ENCODE measurements at places on chromosomes 3 and 15.

DNA sequence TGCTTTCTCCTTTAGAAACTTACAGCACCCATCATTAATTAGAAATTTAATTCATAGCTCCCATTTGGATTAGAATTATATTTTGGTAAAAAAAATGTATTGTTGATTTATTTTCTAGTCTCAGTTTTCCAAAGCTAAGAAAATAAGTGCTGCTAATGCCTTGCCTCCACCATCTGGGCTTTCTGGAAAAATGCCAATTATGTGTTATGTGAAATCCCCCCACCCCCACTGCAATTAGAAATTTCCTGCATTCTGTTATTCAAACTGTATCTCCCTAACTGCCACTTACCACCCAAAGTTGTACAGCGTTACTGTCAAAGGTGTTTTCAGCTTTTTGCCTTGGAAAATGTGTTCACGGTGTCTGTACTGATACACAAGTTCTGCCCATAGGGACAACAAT is 617.2 kb upstream of the UBE2E2 start:
- DNase-seq = no peak

GRCh38 chr3:108127301-108127988 is 36.6 kb upstream of the CD47 start:
- peak; percentile 72 for DNase-seq

DNA sequence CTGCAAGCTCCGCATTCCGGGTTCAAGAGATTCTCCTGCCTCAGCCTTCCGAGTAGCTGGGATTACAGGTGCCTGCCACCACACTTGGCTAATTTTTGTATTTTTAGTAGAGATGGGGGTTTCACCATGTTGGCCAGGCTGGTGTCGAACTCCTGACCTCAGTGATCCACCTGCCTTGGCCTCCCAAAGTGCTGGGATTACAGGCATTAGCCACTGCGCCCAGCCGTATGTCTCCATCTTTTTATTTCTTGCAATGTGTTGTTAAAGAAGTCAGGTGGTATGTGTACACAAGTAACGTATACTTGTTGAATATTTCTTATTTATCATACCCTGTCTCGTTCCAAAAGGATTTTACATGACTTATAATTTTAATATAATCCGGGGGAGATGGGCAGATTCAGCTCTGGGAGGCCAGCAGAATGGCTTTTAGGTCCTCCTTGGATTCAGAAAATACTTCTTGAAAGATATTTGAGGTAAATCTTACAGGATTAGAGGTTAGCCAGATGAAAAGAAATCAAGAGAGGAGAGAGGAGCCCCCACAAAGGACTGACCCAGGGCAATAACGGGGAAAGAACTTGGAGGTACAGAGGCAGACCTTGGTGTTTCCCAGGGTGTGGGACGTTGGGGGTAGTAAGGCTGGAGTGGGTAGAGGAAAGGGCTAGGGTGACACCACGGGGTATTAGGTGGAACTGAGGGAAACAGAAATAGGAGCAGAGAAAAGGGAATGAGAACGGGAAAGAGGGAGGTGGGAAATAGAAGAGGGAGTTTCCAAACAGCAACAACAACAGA is 27.2 kb upstream of the MUC20 start:
- DNase-seq = no peak

DNA sequence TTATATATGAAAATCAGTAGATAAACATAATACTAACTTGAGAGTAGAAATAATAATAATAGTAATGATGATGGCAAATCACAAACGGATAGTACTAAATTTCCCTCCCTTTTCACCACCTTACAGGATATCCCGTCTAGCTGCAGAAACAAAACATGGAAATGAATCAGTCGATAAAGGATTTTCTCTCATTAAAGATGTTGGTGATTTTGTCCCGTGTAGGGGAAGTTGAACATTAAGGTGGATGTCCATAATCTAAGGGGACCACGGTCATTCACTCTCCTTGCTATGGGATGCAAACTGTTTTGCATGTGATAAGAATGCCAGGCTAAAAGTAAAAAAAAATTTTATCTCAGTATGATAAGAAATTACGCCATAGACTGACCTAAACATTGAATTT is 1027.7 kb upstream of the NR2F2 start:
- DNase-seq = no peak

DNA sequence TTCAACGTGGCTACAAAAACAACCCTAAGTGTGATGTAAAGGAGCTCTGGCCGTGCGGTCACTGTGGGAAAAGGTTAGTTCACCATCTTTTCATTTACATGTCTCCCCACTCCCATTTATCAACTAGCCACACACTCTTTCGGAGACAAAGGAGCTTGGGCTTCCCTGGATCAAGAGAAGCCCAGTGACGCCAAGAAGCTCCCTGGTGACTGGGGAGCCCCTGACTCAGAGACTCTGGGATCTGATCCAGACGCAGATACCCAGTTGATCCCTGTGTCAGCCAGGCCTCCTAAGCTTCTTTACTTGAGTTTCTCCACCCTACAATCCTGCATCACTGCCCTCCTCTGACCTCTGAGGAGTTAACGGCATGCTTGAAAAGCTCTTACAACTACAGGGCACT is 43.9 kb downstream of the HEG1 start:
- DNase-seq = no peak

GRCh38 chr15:88906551-88906950 is 6.6 kb downstream of the MFGE8 start:
- no peak for DNase-seq

DNA sequence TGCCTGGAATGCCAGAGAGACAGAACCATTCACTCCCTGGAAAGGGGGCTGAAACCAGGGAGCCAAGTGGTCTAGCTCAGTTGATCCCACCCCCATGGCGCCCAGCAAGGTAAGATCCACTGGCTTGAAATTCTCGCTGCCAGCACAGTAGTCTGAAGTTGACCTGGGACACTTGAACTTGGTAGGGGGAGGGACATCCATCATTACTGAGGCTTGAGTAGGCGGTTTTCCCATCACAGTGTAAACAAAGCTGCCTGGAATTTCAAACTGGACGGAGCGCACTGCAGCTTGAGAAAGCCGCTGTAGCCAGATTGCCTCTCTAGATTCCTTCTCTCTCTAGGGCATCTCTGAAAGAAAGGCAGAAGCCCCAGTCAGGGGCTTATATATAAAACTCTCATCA is 310.7 kb upstream of the DPPA4 start:
- no peak for DNase-seq

GRCh38 chr3:149245738-149246451 is 24.3 kb upstream of the CP start:
- DNase-seq = no peak

- DNase-seq = no peak
Measured at GRCh38 chr3:62722344-62722743, 152.9 kb downstream of the CADPS start.

DNA sequence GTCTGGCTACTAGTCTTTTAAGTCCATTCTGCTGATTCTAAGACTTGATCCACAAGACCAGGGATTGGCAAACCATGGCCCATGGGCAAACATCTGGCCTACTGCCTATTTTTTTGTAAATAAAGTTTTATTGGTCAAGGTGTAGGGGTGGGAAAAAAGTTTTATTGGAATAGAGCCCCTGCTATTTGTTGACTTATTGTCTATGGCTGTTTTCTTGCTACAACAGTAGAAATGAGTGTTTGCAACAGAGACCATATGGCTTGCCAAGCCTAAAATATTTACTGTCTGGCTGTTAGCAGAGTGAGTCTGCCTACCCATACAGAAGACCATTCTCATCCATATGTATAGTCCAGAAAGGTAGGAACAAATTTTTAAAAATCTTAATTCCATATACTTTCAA is 106.4 kb downstream of the PTPRG start:
- no peak for DNase-seq

DNA sequence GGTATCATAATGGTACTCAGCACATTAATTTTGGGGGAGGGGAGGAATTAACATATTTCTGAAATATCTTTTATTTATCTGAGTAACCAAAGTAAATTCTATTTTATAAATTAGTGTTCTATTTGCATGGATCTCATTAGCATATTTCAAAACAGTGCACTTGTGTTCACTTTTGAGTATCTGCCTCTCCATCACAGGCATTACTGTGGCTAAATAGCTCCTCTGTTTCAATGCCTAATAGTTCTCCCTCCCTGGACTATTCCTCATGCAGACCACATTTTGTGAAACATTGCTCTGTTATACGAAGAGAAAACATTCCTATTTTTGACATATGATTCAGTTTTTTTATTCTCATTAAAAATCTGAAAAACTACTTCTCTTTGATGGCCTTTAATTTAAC is 1127.8 kb downstream of the TUSC7 start:
- no peak for DNase-seq

DNA sequence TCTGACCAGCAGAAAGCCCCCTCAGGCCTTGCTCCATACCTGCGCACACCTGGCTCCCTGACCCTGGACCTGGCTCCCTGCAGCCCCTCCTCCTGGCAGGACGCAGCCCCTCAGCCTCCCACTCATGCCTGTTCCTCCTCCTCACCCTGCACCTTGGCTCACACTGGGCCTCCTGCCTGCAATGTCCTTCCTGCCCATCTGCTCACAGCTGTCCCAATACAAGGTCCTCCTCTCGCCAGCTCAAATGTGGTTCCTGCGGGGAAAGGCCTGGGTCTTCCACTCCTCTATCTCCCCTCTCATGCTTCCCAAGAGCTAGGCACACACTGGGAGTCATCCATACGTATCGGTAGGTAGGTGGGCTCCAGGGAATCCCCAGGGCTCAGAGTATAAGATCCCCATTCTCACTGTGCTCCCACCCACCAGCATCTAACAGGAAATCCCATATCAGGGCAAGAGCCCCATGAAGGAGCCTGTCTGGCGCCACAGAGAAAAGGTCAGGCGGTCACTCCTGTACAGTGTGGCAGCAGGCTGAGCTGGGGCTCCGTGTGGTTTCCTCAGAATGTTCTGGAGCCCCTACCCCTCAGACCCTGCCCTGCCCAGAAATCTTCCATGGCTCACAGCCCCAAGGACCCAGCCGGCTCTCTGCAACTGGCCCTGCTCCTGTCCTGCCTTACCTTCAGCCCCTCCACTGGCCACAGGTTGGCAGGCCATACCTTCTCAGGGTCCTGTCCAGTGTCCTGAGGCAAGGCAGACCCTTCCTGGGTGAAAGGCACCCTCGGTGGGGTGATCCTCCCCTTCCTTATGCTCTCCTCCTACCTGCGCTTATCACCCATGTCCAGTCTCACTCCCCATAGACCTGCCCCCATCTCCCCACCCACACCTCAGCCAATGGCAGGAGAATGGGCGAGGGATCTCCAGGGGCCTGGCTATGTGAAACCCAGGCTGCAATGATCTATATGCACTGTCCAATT is 10.9 kb downstream of the PLCD1 start:
- no peak for DNase-seq

DNA sequence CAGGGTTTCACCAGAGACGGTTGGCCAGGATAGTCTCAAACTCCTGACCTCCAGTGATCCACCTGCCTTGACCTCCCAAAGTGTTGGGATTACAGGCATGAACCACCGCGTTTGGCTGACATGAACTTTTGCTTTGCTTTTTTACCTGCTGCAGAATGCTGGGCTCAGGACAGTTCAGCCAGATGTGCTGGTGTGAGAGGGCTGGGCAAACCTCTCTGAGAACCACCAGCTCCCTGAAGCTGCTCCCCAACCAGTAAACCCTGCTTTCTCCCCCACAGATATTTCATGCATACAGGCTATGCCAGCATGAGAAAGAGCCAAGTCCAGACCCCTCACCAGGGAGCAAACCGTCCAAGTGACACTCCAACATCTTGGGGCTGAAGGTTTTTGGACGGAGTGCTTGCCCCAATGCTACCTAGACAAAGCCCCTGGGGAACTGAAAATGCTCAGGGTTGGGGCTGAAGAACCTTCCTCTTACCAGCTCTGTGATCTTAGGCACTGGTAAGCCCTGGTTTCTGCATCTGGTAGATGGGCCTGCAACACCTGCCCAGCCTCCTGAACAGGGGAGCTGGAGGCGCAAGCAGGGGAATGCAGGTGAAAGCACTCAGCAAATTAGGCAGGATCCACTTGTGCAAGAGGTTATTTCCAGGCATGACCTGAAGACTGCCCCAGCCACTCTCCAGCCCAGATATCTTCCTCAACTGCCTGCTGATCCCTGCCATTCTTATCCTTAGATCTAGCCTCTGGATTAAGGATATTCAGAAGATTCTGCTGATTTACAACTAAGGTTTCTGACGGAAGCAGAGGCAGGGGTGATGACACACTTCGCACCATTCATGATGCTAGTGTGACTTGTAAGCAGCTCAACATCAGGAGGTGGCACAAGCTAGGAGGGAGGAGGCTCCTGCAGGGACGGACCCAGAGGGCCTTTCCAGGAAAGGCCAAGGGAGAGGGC is 78.8 kb downstream of the TLE3 start:
- DNase-seq = no peak

- no peak for DNase-seq
Measured at GRCh38 chr15:69661446-69661845, 208.8 kb downstream of the RPLP1 start.

- no peak for DNase-seq
Measured at GRCh38 chr3:49754536-49754935, 30.8 kb upstream of the GMPPB start.

- no peak for DNase-seq
Measured at GRCh38 chr15:91611561-91612323, 241.8 kb upstream of the SLCO3A1 start.

DNA sequence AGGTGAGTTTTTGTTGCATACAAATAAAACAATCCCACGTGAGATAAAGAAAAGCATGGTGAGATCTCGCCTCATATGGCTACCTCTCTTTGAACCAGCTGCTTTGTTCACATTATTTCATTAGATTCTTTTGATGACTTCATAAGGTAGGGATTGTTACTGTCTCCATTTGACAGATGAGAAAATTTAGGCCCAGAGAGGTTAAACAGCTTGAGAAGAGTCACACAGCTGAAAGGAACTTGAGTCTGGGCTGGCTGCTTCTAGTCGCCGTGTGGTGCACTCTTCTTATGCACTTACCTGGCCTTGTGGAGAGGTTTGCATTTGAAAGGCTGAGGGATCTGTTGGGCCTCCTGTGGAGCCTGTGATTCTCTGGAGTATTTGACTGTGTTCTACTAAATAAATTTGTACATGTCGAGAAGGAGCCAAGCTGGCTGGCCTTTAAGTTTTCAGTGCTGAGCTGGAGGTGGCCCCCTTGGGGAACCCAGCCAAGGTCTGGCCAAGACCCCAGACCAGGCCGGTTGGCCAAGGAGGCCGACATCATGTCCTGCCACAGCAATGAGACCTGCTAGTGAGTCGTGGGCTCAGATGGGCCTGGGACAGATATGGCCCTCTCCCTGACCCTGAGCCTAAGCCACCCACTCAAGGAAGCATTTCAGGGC is 125.1 kb downstream of the SMAD6 start:
- no peak for DNase-seq

GRCh38 chr3:124895756-124896155 is 8.6 kb upstream of the ITGB5 start:
- DNase-seq = no peak

- DNase-seq = no peak
Measured at GRCh38 chr3:16477521-16477920, 36.0 kb downstream of the RFTN1 start.

DNA sequence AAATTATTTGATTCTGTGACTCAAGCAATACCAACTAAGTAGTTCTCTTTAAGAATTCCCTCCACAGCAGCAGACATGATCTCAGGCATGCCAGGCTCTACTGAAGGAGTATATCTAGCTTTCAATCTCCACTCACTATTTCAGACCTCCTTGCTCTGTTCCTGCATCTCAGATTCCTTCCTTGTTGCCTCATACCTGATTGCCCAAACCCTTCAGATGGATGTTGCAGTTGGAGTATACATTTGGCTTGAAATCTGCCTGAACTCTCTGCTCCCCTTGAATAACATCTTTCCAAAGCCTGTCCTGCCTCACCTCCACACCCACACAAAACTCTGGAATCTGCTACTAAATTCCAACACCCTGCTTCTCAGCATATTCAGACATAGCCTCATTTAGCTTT is 19.8 kb upstream of the TM4SF4 start:
- no peak for DNase-seq
